ENCODE measurements at places on chromosomes 16 and 17. TPM values are rescaled to one million over a fixed set of nuclear protein-coding genes. Genes with fewer than 3 reads are reported as not detected.

BAIAP3 gene
- 0.88 TPM for total RNA-seq

PCYT2 gene
- 52.3 TPM for total RNA-seq

CORO6 gene
- 7.8 TPM for total RNA-seq

ESRP2 gene
- total RNA-seq: 0.66 TPM

CALB2 gene
- total RNA-seq: not detected

DHRS7C gene
- not detected for total RNA-seq

CTRL gene
- 1.8 TPM for total RNA-seq

SLC5A11 gene
- total RNA-seq: not detected

KRTAP4-2 gene
- not detected for total RNA-seq

DNA sequence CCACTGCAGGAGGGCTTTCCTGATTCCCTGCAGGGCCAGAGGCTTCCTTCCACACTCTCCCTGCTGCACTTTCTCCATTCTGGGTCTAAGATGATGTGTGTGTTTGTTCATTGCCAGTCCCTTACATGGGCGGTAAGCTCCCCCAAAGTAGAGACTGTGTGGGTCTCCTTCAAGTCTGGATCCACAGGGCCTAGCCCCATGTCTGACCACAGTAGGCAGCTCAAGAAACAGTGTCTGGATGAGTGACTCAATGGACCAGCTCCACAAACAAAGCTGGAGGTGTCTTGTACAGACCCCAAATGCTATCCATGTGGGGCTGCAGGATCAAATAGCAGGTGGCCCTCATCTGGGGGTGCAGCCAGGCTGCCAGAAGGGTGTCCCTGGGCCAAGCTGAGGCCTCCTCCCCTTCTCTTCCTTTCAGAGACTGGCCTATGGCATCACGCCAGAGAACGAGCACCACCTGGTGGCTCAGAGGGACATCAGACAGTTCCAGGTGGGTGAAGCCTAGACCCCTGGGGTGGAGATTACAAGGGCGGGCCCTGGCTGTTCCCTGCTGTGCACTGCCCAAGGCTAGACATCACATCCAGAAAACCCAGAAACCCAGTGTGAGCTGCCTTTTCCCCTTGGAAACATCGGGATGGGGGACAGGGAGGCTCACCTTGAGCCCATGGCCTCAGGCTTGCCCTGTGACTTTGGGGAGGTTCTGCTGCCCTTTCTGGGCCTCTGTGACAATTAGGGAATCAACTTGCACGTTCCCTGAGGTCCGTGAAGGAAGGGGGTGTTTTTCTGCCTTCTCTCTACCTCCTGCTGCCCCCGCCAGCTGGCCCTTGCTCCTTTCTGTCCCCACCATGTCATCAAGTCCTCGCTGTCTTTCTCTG is 45.9 kb downstream of the SLC6A2 start:
- DNase-seq: peak; percentile 49
- no peak overlapping the region for H3K4me3 ChIP-seq
- peaks cover 7% of the 10 kb centered on the region for H3K27me3 ChIP-seq
- H3K36me3 ChIP-seq: no peaks in the 10 kb centered on the region
- H3K27ac ChIP-seq: no peak overlapping the region
- H3K4me1 ChIP-seq: peaks cover 8% of the 10 kb centered on the region

DNA sequence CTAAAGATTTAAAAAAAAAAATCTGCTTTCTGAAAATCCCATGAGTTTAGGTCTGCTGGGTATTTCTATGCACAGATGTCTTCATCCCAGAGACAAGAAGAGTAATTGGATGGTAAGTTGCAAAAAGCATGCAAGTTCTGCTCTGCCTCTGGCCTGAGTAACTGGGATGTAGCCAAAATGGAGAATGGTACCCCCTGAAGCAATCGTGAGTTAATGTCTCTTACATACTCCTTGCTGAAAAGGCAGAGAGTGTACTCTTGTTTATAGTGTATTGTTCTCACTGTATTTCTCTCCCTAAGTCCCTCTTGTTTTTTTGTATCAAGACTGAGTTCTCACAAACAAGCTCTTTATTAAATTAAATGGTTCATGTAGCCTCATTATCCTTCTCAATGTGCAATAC is 259.0 kb downstream of the IRX3 start:
- peak; percentile 23 for DNase-seq
- H3K4me3 ChIP-seq: no peak overlapping the region
- H3K27me3 ChIP-seq: no peaks in the 10 kb centered on the region
- no peaks in the 10 kb centered on the region for H3K36me3 ChIP-seq
- peaks cover 21% of the 10 kb centered on the region for H3K4me1 ChIP-seq
- peak overlapping the region; percentile 51 for H3K27ac ChIP-seq

DNA sequence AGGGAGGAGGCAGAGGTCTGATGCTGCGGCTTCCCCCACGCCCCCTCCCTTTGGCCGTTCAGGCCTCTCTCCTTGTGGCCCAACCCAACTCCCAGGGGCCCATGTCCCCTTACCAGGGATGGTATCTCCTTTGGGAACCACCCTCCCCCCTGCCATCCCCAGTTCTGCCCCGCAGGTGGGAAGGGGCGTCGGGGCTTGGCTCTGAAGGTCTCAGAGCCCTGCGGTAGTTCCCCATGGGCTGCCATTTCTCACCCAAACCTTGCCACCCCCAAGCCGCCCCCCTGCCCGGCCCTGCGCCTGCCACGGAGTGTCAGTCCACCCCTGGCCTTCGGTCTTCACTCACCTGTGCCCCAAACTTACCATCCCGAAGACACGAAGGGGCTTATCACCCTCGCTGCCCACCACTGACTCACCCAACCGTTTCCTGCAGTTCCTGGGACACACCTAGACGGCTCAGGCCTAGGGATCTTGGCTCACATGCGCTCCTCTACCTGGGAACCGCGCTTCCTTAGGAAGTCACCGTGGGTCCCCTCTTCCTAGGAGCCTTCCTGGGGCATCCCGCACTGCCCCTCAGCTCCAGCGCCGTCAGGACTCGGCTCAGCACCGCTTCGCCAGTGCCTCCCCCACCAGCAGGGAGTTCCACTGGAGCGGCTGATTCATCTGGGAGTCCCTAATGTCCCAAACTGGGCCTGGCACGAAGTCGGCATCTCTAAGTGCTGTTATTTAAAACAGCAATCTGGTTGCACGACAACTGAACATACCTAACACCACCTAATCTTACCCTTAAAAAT is 1.1 kb upstream of the DOC2A start:
- peaks cover 28% of the 10 kb centered on the region for H3K27me3 ChIP-seq
- H3K36me3 ChIP-seq: no peaks in the 10 kb centered on the region
- no peak overlapping the region for H3K27ac ChIP-seq
- no peak for DNase-seq
- H3K4me3 ChIP-seq: no peak overlapping the region

GRCh38 chr17:48624118-48624517 is 2.0 kb downstream of the HOXB9 start:
- no peak overlapping the region for H3K4me3 ChIP-seq
- peaks cover 72% of the 10 kb centered on the region for H3K27me3 ChIP-seq
- no peaks in the 10 kb centered on the region for H3K36me3 ChIP-seq
- H3K27ac ChIP-seq: no peak overlapping the region
- peaks cover 13% of the 10 kb centered on the region for H3K4me1 ChIP-seq

DNA sequence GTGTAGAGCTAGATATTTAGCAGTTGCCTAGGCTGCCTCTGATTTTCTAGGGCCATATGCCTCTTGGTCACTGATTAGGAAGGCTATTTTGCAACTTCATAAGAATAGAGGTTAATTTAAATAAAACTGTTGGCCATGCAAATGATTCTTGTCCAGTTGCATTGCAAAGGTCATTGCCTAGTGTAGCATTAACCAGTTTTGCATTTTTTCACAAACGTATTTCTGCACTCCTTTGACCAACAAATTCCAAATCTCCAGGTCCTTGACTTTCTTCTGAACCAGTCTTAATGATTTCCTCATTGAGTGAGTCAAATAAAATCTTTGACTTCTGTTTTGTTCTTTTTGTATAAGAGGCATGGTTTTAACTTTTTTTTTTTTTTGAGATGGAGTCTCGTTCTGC is 33.5 kb downstream of the ERCC4 start:
- H3K4me3 ChIP-seq: no peak overlapping the region
- H3K4me1 ChIP-seq: peaks cover 14% of the 10 kb centered on the region
- peaks cover 1% of the 10 kb centered on the region for H3K36me3 ChIP-seq
- no peaks in the 10 kb centered on the region for H3K27me3 ChIP-seq
- peak; percentile 30 for DNase-seq
- no peak overlapping the region for H3K27ac ChIP-seq

GRCh38 chr16:71627731-71628181 is 1.8 kb downstream of the MARVELD3 start:
- H3K4me1 ChIP-seq: peaks cover 2% of the 10 kb centered on the region
- no peaks in the 10 kb centered on the region for H3K36me3 ChIP-seq
- no peak overlapping the region for H3K27ac ChIP-seq
- no peak for DNase-seq

GRCh38 chr17:51154176-51154575 is 817 bp downstream of the NME1 start:
- DNase-seq: no peak
- H3K27ac ChIP-seq: peak overlapping the region; percentile 1
- H3K4me3 ChIP-seq: peak overlapping the region; percentile 85
- H3K4me1 ChIP-seq: peaks cover 14% of the 10 kb centered on the region
- peaks cover 1% of the 10 kb centered on the region for H3K36me3 ChIP-seq

DNA sequence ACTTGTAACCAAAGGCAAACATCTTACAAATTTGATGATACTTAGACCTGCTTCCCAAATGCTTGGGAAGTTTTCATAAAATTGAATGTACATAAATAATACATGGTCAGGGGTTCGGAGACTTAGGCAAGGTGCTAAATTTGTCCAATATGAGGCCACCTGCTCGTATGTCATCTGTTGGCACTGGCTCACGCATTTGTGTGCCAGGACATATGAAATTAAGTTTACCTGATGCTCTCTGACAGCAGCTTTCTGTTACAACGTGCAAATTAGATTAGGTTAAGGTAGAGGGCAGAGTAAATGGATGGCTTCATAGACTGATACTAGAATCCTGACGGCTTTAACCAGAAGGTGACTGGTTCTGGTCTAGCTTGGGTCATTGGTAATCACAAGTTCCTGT is 970.3 kb upstream of the RBFOX1 start:
- H3K4me3 ChIP-seq: no peak overlapping the region
- no peaks in the 10 kb centered on the region for H3K27me3 ChIP-seq
- H3K4me1 ChIP-seq: no peaks in the 10 kb centered on the region
- H3K36me3 ChIP-seq: no peaks in the 10 kb centered on the region

DNA sequence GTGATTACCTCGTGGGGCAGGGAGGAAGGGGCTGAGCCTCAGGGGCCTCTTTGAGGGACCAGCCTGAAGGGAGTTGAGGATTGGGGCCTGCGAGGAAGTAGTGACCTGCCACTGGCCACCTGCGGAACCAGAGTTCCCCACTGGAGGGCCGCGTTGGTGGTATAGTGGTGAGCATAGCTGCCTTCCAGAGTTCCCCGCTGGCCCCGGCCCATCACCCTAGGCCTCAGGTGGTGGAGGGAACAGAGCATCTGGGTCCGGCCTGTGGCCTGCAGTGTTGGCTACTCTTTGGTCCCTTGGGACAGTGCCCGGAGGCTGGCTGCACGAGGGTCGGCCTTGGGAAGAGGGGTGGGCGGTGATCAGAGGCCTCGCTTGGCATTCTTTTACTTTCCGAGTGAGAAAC is 20.5 kb downstream of the MGAT5B start:
- H3K27me3 ChIP-seq: no peaks in the 10 kb centered on the region
- DNase-seq: no peak
- H3K4me3 ChIP-seq: no peak overlapping the region
- no peaks in the 10 kb centered on the region for H3K4me1 ChIP-seq

DNA sequence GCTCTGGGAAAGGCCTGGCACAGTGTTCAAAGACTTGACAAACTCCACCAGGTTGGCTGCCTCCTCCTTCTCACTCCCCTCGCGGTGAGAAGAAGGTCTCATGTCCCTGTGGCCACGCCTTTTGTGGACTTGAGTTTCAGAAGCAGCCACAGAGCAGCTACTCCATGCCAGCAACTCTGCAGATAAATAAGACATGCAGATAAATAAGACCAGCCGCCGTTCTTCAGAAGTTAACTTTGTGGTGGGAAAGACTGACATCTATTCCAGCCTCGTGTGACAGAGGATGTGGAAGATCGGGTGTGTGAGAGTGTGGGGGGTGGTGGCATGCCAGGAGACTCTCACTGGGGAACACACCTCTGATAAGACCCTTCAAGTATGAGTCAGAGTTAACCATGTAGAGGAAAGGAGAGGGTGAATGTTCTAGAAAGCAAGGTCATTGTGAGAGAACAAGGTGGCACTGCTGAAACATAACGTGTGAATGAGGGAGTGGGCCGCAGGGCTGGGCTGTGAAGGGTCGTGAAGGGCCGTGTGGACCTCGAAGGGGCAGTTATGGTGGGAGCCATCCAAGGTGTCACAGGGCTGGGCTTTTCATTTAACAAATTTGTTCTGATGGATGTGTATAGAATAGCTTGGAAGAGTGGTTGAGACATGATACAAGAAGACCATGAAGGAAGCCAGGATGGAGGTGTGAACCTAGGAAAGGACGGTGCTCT is 830 bp downstream of the SPACA3 start:
- no peaks in the 10 kb centered on the region for H3K4me1 ChIP-seq
- H3K4me3 ChIP-seq: no peak overlapping the region
- no peak overlapping the region for H3K27ac ChIP-seq

- H3K27me3 ChIP-seq: no peaks in the 10 kb centered on the region
- H3K4me1 ChIP-seq: no peaks in the 10 kb centered on the region
- no peak for DNase-seq
- H3K36me3 ChIP-seq: no peaks in the 10 kb centered on the region
- no peak overlapping the region for H3K27ac ChIP-seq
Observed at GRCh38 chr16:60204181-60204580, 1470.1 kb upstream of the GOT2 start.

DNA sequence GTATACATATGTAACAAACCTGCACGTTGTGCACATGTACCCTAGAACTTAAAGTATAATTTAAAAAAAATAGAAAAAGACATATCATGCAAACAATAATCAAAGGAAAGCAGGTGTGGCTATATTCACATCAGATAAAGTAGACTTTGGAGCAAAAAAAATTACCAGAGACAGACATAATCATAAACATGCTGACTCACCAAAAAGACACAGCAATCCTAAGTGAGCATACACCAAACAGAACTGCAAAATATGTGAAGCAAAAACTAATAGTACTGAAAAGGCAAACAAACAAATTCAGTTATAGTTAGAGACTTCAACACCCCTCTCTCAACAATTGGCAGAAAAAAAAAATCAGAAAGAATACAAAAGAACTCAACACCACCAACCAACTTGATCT is 29.9 kb downstream of the SHCBP1 start:
- H3K27me3 ChIP-seq: no peaks in the 10 kb centered on the region
- H3K4me3 ChIP-seq: no peak overlapping the region
- DNase-seq: no peak
- no peaks in the 10 kb centered on the region for H3K36me3 ChIP-seq
- H3K27ac ChIP-seq: no peak overlapping the region

GRCh38 chr16:3945751-3946603 is 65.5 kb upstream of the CREBBP start:
- no peak overlapping the region for H3K27ac ChIP-seq
- H3K27me3 ChIP-seq: no peaks in the 10 kb centered on the region
- H3K4me1 ChIP-seq: peaks cover 19% of the 10 kb centered on the region

GRCh38 chr17:77961741-77962140 is 3.2 kb downstream of the TNRC6C start:
- H3K4me3 ChIP-seq: no peak overlapping the region
- no peak overlapping the region for H3K27ac ChIP-seq
- peaks cover 20% of the 10 kb centered on the region for H3K4me1 ChIP-seq
- no peak for DNase-seq
- no peaks in the 10 kb centered on the region for H3K36me3 ChIP-seq
- peaks cover 7% of the 10 kb centered on the region for H3K27me3 ChIP-seq
